ENCODE measurements at places on chromosomes 5 and 9. TPM values are rescaled to one million over a fixed set of nuclear protein-coding genes. Genes with fewer than 3 reads are reported as not detected.

The PCDHGA1 gene
- 0.70 TPM for polyA plus RNA-seq

The FOXD4L3 gene
- 0.05 TPM for polyA plus RNA-seq

The PRRX2 gene
- polyA plus RNA-seq = 2.6 TPM

The OBP2B gene
- polyA plus RNA-seq = not detected

The SH3GL2 gene
- polyA plus RNA-seq = 0.07 TPM

The SVEP1 gene
- polyA plus RNA-seq = 3.0 TPM

The ECM2 gene
- polyA plus RNA-seq = 10.8 TPM

The FGF18 gene
- polyA plus RNA-seq = 1.2 TPM

The MPDZ gene
- 29.1 TPM for polyA plus RNA-seq

The SHOC1 gene
- not detected for polyA plus RNA-seq

The TXNDC8 gene
- not detected for polyA plus RNA-seq

The MBLAC2 gene
- 2.3 TPM for polyA plus RNA-seq

The FBXL7 gene
- 10.2 TPM for polyA plus RNA-seq

The TRAF1 gene
- 3.9 TPM for polyA plus RNA-seq

The IGIP gene
- polyA plus RNA-seq = 9.8 TPM

The AHRR gene
- 0.41 TPM for polyA plus RNA-seq

The FOXD1 gene
- 0.14 TPM for polyA plus RNA-seq

The TAF1L gene
- polyA plus RNA-seq = not detected

The KIF4B gene
- polyA plus RNA-seq = not detected

The C5orf52 gene
- not detected for polyA plus RNA-seq

The SLC35D2 gene
- 10.5 TPM for polyA plus RNA-seq

The PCDHGB5 gene
- polyA plus RNA-seq = 3.3 TPM

The HMCN2 gene
- polyA plus RNA-seq = 6.1 TPM

The MLANA gene
- polyA plus RNA-seq = not detected

The RABGAP1 gene
- 15.2 TPM for polyA plus RNA-seq

The SLC22A4 gene
- 0.86 TPM for polyA plus RNA-seq

The CFAP77 gene
- polyA plus RNA-seq = 4.3 TPM

The HMMR gene
- 0.34 TPM for polyA plus RNA-seq

The STC2 gene
- polyA plus RNA-seq = 11.7 TPM

The CAVIN4 gene
- 14.9 TPM for polyA plus RNA-seq

The SPATA31C1 gene
- not detected for polyA plus RNA-seq

The PKN3 gene
- polyA plus RNA-seq = 6.5 TPM

The PLAC8L1 gene
- 0.23 TPM for polyA plus RNA-seq

The WNK2 gene
- 167 TPM for polyA plus RNA-seq

The ZNF883 gene
- 8.3 TPM for polyA plus RNA-seq

The TTC39B gene
- 1.00 TPM for polyA plus RNA-seq

The SURF1 gene
- 98.8 TPM for polyA plus RNA-seq

The SLC25A2 gene
- polyA plus RNA-seq = 0.14 TPM

The TBC1D2 gene
- polyA plus RNA-seq = 1.6 TPM

The ZNF483 gene
- 1.5 TPM for polyA plus RNA-seq

The GFI1B gene
- 0.16 TPM for polyA plus RNA-seq

The DOCK8 gene
- 1.5 TPM for polyA plus RNA-seq

The ZNF608 gene
- polyA plus RNA-seq = 16.4 TPM

The SLC6A19 gene
- polyA plus RNA-seq = not detected

The KCNV2 gene
- polyA plus RNA-seq = not detected

The NUTM2F gene
- not detected for polyA plus RNA-seq

The SMC5 gene
- 7.7 TPM for polyA plus RNA-seq

The PCDHGA3 gene
- 2.1 TPM for polyA plus RNA-seq

The ENTPD2 gene
- 2.1 TPM for polyA plus RNA-seq

The FOXD4L4 gene
- polyA plus RNA-seq = 0.05 TPM

The PCDHB1 gene
- not detected for polyA plus RNA-seq

The CLK4 gene
- polyA plus RNA-seq = 15.5 TPM

The SLF1 gene
- 2.3 TPM for polyA plus RNA-seq
